Muscle of back (tissue), 13 donors: ENCODE measurements at places on chromosomes 5 and 9.

GRCh38 chr5:54658010-54658409 is 140.5 kb downstream of the SNX18 start:
- no peak for DNase-seq

DNA sequence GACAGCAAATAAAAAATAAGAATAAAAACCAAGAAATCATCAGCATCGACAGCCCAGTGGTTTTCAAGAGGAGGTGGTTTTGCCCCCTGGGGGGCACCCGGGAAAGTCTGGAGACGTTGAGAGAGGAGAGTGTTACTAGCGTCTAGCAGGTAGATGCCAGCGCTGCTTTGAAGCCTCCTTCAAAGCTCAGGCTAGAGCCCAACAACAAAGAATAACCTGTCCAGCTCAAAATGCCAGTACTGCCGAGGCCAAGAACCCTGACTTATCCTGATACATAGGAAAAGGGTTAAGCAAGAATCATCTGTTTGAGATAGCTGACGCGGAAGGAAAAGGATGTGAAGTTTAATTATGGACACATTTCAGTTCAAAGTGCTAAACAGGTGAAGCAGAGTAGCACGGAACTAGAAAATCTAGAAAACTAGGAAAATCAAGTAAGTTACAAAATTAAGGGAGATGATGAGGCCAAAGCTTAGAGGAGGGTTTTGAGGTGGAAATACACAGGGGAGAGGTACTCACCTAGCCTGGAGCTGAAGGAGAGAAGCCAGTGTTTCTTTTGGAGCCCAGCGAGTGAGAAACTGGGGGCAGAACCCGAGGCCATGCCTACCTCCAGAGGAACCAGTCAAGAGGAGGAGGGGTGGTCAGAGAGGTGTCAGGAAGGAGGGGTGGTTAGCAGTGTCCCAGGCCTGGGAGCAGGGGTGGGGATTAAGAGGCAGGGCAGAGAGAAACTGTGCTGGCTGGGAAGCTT is 121.0 kb upstream of the RETREG1 start:
- no peak for DNase-seq

DNA sequence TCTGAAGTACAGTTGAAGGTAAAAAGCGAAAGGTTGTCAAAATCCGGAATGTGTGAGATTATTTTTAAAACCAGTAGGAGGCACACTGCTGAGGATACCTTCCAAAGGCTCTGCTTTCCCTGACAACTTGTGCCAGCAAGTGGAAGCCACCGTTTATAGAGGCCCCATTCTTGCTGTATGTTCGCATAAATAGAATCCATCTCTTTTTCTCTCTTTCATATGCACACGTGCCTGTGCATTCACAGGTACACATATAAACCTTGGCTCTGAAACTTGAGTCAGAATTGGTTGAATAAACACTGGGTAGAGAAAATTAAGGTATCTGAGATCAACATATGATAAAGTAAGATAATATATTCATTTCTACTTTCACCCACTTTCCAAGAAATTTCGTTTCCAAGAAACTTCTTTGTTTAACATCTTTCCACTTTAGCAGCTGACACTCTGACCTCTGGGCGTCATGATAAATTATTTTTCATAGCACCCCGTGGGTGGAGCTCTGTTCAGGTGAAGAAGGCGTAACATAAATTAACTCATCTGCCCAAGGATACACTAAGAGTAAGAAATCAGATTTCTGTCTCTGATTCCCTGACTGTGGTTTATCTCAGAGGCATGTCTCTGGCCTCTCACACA is 63.7 kb upstream of the RICTOR start:
- no peak for DNase-seq

DNA sequence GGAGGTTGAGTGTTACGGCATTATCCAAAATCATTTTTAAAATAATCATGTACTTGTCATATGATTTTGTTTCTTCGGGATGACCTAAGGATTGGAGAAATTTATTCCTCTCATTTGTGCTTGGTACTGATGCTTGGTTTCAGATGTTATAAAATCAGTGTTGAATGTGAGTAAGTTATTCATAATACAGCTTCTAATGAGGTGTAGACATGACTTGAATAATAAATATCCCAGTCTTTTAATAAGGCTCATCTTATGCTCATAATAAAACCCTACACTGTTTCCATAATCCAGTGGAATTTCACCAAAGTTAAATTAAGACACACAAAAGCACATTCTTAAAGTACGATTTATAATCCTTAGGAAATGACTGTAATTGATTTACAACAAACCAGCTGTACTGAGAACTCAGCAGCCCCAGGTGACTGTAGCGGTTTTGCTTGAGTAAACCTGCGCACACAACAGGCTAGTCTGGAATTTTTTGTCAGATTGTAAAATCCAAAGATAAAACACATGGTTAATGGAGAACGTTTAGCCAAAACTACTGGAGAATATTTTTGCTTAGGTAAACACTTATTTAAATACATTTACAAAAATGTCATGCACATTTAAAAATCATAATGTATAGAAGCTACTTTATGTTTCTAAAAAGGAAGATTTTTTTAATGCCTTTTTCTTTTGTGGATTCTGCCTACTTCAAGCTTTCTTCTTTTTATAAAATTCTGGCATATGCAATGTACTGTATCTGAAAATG is 609.8 kb upstream of the GRAMD2B start:
- DNase-seq: no peak

GRCh38 chr5:122333564-122333963 is 21.5 kb downstream of the SNCAIP start:
- no peak for DNase-seq
